Stimulated activated CD4-positive, alpha-beta T cell treated with anti-CD3 and anti-CD28 coated beads, TNF-alpha, amount 100 ng/mL, for 4 hours (primary cell): ENCODE measurements at places on chromosomes 16 and 17.

- no peak for DNase-seq
These were observed 1.1 kb downstream of the SLFN13 start for GRCh38 chr17:35447499-35447898.

DNA sequence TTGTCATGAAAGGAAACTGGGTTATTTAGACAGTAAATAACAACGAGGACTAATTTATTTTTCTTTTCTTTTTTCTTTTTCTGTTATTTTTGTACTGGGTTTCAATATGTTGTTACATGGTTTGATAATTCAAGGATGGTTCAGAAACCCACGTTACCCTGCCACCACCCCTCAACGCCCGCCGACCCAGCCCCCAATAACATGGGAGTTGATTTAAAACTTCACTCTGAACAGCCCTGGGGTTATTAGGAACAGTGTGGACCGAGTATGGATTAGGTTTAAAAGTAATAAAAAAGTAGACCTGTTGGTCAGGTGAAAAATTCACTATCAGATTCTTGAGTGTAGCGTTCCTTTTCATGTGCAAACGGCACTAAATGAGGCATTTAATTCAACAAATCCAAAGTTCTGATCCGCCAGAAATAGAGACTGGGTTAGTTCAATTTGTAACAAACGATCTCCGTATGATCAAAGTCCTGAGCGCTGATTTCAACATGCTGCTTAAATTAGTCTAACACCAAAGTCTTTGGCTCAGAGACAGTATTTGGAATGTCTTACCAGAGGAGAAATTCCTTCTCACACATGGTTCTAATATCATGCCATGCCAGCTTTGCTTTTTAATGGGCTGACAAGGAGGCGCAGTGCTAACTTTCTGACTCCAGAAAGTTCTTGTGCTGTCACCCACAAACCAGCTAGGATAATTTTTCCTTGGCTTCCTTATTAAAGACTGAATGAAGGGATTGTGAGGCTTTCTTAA lies 173.1 kb upstream of the IRX3 start:
- DNase-seq, result no peak

DNA sequence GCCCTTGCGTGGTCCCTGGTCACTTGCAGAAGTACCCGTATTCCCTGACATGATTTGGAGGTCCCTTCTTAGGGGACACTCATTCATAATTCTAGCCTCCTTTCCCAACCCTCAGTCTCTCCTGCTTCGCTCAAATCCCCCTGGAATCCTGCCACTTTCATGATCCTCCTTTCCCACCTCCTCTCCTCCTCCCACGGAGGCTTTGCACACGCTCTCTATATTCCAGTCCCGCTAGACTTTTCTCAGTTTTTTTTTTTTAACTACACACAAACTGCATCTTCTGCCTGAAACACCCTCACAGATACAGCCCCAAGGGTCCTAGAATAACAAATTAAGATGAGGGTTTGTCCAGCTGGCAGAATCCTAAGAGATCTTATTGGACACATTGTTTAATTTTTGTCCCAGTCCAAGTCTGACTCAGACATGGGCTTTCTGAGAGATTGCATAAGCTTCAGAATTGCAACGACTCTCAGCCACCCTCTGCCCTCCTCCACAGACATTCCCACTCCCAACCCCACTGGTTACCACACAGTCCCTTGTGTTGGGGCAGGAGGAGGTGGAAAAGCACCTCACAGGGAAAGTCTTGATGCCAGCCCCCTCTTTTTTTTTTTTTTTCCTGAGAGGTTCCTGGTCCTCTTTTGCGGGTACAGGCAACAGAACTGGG lies 739.5 kb upstream of the EEF2KMT start:
- no peak for DNase-seq

DNA sequence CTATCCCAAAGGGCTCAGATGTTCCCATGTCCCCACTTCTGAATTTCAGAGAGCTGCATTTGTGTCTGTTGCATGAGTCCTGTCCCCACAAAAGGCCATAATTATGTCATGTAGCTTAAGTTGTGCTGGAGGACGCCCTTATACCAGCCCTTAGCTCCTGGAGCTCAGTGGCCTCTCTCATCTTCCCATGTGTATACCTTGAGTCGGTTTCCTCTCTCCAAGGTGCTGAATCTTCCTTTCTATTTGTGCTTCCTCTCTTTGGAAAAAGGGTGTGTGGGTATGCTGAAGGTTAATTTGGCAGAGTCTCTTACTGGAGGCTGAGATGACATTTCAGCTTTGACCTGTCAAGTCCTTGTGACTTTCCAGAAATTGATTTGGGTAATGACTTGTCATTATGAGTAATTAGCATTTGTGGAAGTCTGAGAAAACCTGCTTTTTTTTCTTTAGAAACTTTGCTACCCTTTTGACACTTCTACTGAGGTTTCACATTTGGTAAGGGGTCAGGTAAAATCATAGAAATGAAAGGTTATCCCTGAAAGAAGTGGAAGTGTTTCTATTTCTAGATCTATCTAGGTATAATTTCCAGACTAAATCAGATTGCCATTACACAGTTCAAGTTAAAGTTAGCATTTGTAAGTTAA lies 185.4 kb downstream of the ABCC12 start:
- DNase-seq, result no peak

GRCh38 chr17:72514891-72515290 lies 394.1 kb downstream of the SOX9 start:
- DNase-seq, result no peak

- no peak for DNase-seq
These were observed 37.8 kb downstream of the PAFAH1B1 start for GRCh38 chr17:2631211-2631610.

DNA sequence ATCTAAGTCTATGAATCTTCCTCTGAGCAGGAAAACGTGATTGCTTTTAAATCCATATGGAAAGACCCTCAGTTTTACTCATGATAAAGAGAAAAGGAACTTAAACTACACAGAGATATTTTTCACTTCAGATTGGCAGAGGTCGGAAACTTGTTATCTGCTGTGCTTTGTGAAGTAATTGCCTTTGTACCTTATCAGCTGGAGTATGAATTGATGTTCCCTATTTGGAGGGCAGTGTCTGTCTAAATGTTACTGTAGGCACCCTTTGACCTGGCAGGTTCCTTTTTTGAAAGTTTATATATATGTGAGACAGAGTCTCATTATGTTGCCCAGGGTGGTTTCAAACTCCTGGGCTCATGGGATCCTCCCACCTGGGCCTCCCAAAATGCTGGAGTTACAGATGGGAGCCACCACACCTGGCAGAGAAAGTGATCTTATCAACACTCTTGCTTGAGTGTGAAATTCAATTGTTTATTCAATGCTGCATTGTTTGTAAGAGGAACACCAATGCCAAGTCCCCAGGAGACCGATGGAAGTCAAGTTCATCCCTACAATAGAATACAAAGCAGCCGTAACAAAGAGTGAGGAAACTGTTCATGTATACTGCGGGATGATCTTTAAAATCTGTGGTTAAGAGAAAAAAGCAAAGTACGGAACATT lies 52.3 kb downstream of the ABCC1 start:
- no peak for DNase-seq

GRCh38 chr17:72594248-72594647 lies 473.4 kb downstream of the SOX9 start:
- no peak for DNase-seq

DNA sequence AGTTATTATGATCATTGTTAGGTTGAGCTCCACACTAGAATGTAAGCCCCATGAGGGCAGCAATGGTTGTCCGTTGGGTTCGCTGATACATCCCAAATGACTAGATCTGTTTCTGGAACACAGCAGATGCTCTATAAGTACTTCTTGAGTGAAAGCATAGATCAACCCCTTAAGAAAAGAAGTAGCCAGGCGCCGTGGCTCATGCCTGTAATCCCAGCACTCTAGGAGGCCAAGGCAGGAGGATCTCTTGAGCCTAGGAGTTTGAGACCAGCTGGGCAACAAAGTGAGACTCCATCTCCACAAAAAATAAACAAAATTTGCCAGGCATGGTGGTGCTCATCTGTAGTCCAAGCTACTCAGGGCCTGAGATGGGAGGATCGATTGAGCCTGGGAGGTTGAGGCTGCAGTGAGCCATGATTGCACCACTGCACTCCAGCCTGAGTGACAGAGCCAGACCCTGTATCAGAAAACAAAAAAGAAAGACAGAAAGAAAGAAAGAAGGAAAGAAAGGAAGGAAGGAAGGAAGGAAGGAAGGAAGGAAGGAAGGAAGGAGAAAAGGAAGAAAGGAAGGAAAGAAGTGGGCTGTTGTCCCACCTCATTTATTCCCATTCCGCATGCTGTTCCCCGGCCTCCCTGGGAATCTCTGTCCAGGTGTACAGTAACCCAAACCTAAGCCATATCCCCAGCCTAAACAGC lies 54.4 kb upstream of the RPL38 start:
- DNase-seq, result no peak

GRCh38 chr16:982145-983043 lies 824 bp downstream of the SOX8 start:
- no peak for DNase-seq

DNA sequence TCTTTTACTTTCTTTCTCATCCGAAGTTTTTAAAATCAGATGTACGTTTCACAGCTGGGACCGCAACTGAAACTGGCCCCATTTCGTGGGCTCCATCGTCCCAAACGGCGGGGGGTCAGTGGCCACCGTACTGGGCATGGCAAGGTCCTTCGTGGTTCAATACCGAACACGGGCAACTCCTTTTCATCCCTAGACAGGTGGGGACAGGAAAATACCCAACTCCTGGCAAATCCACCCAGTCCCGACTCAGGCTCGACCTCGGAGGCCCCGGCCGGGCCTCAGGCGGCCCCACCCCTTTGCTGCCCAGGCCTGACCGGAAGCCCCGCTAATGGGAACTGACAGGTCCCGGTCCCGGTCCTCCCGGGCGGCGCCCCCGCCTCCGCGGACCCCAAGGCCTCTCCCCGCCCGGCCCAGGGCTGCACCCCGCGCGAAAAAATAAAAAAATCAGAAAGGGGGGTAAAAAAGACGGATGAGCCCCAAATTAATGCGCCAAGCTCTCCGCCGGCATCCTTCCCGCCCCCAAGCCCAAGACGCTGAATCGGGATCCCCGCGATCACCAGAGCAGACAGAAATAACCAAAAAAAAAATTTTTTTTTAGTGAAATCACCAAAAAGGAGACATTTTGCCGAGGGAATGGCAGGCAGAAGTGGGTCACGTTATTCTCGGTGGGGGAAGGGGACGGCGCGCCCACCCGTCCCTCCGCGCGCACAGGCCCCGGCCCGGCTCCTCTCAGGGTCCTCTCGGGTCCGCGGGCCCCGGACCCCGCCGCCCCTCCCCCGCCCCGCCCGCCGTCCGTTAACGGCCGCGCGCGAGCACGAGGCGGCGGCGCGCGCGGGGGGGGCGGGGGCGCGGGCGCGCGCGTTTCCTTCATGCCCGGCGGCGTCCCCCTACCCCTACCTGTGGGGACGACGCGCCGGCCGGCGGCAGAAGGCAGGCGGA lies 562 bp downstream of the ZC3H7A start:
- DNase-seq, result no peak

DNA sequence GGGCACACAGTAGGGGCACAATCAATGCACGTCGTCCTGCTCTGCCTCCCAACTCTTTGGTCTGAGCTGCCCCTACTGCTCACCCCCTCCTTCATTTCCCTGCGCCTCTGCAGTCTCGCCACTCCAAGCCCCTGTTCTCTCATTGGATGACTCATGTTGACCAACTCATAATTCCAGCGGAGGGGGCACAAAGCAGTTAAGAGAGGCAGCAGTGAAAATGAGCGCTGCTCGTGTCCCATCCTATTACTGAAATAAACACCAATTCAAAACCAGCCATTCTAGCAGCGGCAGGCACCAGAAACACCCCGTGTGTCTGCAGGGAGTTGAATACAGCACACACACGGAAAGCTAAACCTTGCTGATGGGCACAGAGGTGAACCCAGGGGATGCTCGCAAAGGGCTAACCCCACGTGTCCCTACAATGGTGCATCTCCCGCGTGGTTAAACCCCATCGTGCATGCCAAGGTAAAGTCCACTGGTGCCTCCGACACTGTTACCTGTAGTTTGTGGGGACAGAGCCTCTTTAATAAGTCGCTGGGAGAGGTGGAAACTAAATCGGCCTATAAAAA lies 310.4 kb downstream of the XYLT1 start:
- DNase-seq, result no peak

- DNase-seq, result no peak
These were observed 44.0 kb upstream of the CBX4 start for GRCh38 chr17:79883202-79883601.

DNA sequence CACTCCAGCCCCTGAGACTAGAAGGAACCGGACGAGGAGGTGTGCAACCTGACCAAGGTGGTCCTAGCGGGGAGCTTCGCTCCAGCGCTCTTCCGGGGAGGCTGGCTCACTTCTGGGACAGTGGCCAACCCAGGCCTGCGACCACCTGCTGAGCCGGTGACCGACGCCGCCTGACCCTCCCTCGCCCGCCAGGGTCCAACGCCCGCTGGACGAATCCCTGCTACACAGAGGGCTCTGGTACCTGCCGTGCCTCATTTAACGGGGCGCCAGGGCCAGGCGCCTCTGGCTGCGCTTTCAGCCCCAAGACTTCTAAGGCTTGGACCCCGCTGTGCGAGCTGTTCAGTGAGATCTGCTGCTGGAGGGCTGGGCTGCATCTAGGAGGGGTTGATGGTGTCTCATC lies 99.5 kb upstream of the KCNJ18 start:
- DNase-seq, result no peak

DNA sequence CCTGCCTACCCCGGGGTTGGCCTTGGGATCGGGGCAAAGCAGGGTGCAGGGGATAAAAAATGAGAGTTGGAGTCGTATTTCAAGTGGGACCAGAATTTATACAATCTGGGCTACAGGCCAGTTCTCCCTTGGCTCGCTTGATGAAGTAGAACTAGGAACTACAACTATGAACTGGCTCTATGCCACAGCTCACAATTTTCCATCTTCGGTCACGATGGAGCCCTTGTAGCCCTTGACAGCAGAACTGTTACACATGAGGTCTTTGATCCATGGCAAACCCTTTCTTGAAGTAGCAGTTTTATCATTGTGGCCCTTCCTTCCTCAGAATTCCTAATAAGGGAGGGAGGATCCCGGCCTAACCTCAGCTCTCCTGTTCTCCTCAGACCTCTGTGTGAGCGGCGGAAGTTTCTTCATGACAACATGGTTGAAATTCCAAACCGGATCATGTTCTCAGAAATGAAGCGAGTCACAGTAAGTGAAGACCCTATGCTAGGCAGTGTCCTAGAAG lies 17.1 kb downstream of the LIG3 start:
- DNase-seq, result no peak

DNA sequence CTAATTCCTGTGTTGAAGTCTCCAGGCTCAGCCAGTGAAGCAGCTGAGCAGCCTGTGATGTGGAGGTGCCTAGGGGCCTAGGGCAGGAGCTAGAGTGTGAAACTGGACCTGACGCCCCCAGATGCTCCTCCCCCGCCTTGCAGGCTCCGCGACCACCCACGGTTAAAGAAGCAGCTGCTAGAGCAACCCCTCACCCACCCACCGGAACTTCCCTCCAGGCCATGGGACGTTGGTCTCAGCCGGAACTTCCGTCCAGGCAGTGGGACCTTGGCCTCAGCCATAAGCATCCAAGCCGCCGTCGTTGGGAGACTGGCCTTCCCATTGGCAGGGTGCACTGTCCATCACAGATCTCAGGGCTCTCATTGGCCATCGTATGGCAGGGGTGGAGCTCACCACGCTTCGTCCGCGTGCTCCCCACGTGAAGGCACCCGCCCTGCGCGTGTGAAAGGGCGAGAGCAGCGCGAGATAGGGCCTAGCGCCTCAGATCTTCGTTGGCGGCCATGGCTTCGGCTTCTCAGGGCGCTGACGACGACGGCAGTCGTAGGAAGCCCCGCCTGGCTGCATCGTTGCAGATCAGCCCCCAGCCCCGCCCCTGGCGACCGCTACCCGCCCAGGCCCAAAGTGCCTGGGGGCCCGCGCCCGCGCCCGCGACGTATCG lies at the start of gene ADAD2:
TSS of gene ADAD2 (plus strand) at position 427 of the 658 bp plus-strand sequence. CDS start at position 501, 74 bp downstream.
- DNase-seq, result no peak
